Neuronal stem cell (in vitro differentiated cells): ENCODE measurements at places on chromosomes 13 and 19.

DNA sequence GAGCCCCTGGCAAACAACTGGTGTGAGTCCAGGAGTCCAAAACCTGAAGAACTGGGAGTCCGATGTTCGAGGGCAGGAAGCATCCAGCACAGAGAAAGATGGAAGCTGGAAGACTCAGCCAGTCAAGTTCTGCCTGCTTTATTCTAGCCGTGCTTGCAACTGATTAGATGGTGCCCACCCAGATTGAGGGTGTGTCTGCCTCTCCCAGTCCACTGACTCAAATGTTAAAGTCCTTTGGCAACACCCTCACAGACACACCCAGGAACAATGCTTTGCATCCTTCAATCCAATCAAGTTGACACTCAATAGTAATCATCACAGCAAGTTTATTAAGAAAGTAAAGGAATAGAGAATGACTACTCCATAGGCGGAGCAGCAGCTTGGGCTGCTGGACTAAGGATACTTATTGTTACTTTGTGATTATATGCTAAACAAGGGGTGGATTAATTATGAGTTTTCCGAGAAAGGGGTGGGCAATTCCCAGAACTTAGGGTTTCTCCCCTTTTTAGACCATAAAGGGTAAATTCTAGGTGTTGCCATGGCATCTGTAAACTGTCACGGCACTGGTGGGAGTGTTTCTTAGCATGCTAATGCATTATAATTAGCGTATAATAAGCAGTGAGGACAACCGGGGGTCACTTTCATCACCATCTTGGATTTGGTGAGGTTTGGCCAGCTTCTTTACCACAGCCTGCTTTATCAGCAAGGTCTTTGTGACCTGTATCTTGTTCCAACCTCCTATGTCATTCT lies 65.6 kb upstream of the KCTD15 start:
- DNase-seq, result no peak

DNA sequence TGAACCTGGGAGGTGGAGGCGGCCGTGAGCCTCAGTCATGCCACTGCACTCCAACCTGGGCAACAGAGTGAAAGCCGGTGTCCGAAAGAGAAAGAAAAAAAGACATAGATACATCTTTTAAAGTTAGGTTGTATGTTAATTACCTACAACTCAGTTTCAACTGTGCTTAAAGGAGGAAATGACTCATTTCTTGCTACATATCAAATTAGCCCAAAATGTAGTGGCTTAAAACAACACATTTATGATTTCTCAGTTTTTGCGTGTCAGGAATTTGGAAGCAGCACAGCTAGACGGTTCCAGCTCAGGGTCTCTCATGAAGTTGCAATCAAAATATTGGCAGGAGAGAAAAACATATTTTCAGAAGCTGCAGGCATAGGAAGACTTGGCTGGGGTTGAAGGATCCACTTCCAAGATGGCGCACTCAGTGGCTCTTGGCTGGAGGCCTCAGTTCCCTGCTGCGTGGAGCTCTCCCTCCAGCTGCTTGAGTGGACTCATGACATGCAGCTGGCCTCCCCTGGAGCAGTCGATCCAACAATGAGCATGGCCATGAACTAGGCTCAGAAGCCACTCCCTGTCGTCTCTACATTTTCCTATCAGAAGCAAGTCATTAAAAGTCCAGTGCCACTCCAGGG lies 7.1 kb downstream of the LDLR start:
- no peak for DNase-seq

- DNase-seq, result no peak
Measured at GRCh38 chr19:38267761-38268483, 3.5 kb downstream of the SPINT2 start.

GRCh38 chr19:16506961-16507360 lies 10.8 kb downstream of the C19orf44 start:
- no peak for DNase-seq

DNA sequence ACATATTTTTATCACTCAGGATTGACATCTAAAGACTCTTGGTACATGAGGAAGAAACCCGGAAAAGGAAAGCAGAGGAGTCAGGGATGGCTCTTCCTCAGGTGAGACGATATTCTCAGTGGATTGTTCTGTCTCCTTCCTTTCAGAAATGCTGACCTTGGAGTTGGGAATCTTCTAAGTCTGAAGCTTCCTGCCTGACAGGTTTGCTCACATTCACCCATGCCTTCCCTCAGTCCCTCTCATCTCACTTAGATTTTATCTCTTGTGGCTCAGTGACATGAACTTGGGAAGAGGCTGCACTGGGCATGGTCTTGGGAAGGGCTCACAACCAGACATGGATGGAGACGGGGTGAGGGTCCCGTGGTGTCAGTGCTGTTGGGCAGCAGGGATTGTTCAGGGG lies 6.7 kb downstream of the ZNF525 start:
- no peak for DNase-seq

- DNase-seq, result no peak
Measured at GRCh38 chr13:60931858-60932546, 483.6 kb downstream of the PCDH20 start.

- no peak for DNase-seq
Measured at GRCh38 chr13:83378908-83379307, 503.4 kb downstream of the SLITRK1 start.

- no peak for DNase-seq
Measured at GRCh38 chr13:74920920-74921319, 561.0 kb downstream of the TBC1D4 start.

DNA sequence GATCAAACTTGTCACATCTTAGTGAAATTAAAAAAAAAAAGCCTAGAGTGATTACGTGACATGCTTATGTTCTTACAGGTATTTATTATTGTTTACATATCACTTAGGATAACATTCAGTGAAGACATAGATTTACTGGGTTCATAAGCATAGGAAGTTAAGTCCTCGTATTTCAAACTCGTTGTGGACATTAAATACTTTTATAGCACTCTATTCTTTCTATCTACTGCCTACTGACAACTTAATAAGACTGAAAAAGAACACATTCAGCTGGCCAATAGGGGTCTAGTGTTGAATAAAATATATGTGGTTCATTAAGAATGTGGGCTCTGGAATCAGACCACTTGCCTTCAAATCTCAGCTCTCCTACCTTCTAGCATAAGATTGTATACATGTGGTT lies 1927.4 kb downstream of the PCDH9 start:
- DNase-seq, result no peak

DNA sequence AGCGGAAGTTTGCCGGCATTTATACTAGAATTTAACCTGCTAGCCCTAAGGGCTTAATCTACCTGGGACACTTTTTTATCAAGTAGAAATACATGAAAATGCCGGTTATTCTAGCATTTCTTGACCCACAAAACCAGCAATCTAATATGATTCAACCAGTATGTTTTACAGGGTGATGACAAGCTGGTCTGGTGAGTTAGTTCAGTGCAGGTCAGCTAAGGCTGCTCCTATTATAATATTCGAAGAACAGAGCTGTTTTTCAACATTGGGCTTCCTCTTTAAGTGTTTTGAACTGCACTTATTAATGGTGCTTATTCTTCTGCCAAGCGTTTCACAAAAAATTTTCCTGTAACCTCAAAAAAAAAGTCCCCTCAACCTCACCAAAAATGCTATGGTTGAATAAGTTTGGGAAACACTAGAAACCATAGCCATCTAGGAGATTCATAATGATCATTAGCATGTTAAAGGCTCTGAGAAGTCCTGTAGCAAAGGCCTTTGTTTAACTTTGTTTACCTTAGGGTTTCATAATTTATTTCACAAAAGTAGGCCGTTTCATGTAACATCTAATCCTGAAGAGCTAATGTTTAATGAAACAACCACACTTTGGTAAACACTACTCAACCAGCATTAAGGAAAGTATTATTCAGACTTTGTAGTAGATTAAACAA lies 526.6 kb downstream of the KLF12 start:
- no peak for DNase-seq

DNA sequence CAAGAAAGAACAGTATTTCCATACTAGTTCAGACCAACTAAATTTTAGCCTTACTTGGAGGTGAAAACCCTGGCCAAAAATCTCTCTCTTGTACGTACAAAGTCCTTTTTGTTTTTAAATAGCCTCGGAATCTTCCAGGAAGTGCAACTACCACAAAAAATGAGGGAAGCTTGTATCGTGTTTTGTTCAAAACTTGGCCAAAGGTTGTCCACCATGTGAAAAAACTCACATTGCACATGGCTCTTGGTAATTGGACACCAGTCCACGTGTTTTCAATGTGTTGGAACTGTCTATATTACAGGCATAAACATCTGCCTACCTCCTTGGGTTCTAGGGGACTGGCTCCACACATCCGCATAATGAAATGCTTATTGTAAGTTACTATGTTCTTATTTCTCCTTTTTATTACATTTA lies 15.2 kb upstream of the STRN4 start:
- no peak for DNase-seq

- no peak for DNase-seq
Measured at GRCh38 chr19:45045671-45046353, 7.0 kb downstream of the CLASRP start.

- peak; percentile 20 for DNase-seq
Measured at GRCh38 chr19:15378534-15379082, 979 bp downstream of the AKAP8 start.

- DNase-seq, result no peak
Measured at GRCh38 chr19:8517551-8518442, 3.8 kb upstream of the ZNF414 start.

DNA sequence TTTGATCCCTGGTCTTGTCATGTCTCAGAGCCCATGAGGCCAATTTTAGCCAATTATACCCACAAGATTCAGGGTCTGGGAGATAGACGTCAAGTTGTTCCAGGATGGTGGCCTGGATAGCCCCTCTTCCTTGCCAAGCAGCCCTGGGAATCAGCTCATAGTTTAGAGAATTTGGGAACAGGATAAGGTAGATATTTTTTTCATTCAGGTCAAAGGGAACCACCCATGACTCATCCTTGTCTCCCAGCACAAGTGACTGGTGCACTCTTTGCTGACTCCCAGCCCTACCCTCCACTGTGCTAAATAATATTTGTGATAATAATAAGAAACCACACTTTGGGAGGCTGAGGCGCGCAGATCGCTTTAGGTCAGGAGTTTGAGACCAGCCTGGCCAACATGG lies 17.1 kb upstream of the S1PR4 start:
- DNase-seq, result no peak

DNA sequence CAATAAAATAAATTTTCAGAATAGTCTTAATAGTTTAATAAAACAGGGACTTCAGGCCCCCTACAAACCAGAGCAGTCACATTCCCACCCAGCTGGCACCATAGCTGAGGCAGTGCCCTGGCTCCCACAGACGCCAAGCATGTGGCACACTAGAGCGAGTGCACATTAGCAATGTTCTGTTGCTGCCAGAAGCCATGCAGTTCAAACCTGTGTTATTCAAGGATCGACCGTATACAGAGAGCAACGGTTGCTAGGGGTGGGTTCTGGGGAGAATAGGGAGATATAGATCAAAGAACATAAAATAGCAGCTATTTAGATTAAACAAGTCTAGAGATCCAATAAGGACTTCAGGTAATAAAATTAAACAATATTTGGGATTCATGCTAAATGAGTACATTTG lies 419.3 kb upstream of the KLHL1 start:
- no peak for DNase-seq

DNA sequence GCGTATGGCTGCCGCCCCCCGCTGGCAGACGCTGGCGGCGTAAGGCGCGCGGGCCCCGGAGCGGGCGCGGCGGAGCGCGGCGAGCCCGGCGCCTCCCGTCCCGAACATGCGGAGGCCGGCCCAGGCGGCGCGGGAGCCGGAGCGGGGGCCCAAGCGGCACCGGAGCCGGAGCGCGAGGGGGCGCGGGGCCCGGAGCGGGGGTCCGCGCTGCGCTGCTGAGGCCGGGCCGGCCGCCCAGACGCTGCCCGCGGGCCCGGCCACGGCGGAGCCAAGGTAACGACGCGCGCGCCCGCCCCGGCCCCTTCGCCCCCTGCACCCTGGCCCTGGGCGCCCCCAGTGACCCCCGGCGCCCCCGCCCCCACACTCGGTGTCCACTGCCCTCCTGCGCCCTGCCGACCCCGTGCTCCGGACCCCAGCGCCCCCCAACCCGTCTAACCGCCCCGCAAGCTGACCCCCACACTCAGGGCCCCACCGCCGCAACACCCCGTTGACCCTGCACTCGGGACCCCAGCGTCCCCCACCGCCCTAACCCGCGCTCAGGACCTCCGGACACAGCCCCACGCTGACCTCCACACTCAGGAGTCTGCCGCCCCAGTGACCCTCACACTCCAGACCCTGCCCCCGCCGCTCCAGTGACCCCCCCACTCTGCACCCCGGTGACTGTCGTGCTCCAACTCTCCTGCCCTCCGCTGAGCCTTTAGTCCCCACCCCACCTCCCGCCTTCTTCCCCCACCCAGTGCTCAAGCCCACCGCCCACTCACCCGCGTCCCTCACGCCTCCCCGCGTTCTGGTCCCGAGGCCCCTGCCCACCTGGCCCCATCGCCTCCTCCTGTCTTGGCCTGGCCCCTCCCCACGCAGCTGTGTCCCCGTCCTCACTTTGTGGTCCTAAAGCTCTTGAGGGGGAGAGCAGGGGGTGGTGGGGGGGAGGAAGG lies at the start of gene CSNK1G2:
Gene CSNK1G2, plus strand, starts transcription at position 27 of the 932 bp plus-strand sequence. CDS start 28,601 bp downstream, outside the sequence.
- DNase-seq, result no peak

DNA sequence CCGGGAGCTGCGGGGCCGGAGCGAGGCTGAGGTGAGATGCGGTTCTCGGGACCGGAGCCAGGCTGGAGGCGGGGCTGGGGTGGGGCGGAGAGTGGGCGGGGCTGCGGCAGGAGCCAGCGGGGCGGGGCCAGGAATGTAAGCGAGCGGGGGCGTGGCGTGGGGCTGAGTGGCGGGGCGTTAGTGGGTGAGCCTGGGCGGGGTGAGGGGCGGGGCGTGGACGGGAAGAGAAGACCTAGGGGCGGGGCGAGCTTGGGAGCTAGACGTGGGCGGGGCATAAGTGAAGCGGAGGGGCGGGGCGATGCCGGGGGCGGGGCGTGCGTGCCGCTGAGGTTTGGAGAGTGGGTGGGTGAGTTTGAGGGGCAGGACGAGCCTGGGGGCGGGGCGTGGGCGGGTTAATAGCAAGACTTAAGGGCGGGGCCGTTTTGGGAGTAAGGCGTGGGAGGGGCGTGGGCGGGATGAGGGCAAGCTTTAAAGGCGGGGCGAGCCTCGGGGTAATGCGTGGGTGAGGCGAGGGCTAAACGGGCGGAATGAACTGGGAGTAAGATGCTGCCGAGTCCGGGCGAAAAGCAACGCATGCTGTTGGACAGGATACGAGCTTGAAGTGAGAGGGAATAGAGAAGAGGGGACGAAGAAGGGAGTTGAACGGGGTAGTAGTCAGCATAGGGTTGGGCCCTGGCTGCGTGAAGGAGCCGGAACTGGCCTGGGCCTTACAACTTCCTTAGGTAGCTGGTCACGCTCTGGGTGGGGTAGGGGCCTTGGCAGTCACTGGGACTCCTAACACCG lies 572 bp downstream of the SNAPC2 start:
- DNase-seq, result peak; percentile 95

DNA sequence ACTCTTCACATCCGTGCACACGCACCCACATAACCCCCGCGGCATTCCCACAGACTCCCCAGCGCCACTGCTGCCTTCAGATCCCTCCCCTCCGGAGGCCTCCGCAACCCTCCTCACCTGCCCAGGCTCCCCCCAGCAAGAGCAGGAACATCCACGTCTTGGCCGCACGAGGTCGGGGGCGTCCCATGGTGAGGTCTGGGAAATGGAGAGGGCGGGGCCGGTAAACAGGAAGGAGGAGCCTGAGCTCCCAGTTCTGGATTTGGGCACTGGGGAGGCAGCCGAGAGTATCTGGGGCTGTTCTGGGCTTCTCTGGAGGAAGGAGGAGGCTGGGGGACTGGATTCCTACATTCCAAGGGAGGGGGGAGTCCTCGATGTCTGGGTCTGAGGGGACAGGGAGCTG lies 423 bp downstream of the KLK8 start:
- DNase-seq, result no peak

- DNase-seq, result peak; percentile 54
Measured at GRCh38 chr19:15015946-15016542, 33.2 kb upstream of the CASP14 start.
